ENCODE measurements at places on chromosomes 6 and 20. TPM values are rescaled to one million over a fixed set of nuclear protein-coding genes. Genes with fewer than 3 reads are reported as not detected.

DNA sequence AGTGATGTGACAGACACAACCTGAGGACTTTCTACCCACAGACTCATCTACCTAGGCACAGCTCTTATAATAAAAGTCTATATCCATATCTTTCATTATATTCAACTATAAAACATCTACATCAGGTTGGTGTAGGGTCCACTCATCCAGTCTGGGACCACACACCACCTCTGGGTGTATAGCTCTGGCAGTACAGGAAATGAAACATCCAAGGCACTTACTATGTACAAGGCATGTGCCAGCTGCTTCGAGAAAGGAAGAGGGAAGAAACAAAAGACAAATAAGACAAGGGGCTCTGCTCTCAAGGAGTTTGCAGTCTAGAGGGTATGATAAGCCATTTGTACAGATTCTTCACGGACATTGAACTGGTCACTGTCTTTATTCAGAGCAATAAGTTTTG is 18.6 kb downstream of the KIF13A start:
- DNase-seq, result no peak

DNA sequence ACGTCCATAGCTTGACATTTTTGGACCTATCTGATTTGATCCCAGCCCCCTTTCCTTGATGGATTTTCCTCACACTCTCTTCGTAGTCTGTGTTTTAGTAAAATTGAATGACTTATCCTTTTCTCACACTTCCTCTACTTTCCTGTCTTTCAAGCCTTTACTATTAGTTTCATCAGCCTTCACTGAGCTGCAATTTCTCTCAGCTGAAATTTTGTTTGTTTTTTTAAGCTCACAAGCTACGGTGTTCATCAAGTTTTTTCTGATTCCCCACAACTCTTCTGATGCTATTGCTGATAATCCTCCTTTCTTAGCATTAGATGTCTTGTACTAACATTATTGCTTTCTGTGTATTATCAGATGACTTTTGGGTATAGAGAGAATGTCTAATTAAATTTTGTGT is 263.7 kb downstream of the TBX18 start:
- DNase-seq, result no peak

GRCh38 chr6:166592821-166593220 is 6.3 kb upstream of the RAMACL start:
- no peak for DNase-seq

DNA sequence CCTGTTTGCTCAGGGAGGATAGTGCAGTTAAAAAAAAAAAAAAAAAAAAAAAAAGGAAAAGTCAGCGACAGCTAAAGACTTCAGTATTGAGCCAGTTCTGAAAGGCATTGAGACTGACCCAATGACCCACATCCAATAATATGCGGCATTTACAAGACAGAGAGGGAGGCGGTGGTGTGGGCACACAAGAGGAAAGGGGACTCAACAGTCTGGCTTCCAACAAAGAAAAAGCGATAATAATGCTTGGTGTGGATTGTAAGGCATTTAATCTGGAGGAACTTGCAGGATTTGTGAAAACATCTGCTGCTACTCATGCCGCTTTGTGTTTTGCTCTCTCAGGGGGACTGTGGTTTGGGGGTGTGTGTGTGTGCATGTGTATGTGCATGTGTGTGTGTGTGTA is 784.3 kb upstream of the CHD6 start:
- DNase-seq, result no peak

GRCh38 chr20:44776980-44777379 is 31.3 kb downstream of the KCNK15 start:
- DNase-seq, result no peak

- no peak for DNase-seq
Observed at GRCh38 chr6:106556368-106556960, 72.8 kb downstream of the RTN4IP1 start.

COX7A2 gene
- total RNA-seq, result 247 TPM

BNIP5 gene
- total RNA-seq, result under 0.01 TPM

TMEM200A gene
- total RNA-seq, result 20.4 TPM

DNA sequence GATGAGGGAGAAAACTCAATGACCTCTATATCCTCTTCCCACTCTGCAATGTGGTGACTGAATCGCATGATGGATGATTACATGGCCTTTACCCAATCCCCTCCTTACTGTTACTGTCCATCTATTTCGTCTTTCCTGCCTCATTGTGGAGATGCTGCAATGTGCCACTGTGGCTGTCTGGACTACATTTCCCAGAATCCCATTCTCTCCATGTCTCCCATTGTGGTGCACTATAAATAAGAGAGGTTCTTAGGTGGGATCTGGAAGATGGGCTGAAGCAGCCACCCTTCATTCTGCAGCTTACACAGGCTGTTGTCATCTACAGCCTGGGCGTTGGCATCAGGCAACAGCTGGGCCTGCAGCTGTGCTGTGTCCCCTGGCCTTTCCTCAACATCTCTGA is 233.6 kb downstream of the PRKN start:
- no peak for DNase-seq

DNA sequence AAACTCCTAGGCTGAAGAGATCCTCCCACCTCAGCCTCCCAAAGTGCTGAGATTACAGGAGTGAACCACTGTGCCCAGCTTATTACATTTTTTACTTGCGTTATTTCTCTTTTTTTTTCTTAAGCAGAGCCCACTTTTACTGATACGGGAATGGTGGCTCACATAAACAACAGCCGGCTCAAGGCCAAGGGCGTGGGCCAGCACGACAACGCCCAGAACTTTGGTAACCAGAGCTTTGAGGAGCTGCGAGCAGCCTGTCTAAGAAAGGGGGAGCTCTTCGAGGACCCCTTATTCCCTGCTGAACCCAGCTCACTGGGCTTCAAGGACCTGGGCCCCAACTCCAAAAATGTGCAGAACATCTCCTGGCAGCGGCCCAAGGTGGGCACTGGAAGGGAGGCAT is 10.5 kb downstream of the CAPN11 start:
- DNase-seq, result no peak

GRCh38 chr20:3706774-3707507 is 5.5 kb downstream of the SIGLEC1 start:
- no peak for DNase-seq

- DNase-seq, result no peak
Observed at GRCh38 chr6:89596056-89596455, 42.5 kb downstream of the LYRM2 start.

DNA sequence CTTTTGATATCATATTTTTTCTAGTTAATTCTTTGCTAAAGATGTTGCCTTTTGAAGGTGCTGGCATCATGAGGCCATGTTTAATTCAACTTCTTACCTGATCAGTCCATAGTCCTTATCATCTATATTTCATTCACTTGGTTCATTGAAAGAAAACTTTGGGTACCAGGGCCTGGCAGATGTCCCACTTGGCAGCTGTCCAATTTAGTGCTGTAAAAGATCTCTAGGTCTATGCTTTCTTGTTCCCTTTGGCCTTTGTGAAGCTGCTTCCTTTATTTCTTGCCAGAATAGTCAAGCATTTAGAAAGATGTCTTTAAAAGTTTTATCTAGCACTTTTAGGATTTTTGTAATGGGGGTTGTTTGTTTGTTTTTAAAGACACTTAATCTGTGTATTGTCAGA is 61.7 kb upstream of the EYA4 start:
- DNase-seq, result no peak

Measured in frontal cortex (tissue), 4 donors.